Effector CD4-positive, alpha-beta T cell (primary cell): ENCODE measurements at places on chromosomes 6 and 20.

DNA sequence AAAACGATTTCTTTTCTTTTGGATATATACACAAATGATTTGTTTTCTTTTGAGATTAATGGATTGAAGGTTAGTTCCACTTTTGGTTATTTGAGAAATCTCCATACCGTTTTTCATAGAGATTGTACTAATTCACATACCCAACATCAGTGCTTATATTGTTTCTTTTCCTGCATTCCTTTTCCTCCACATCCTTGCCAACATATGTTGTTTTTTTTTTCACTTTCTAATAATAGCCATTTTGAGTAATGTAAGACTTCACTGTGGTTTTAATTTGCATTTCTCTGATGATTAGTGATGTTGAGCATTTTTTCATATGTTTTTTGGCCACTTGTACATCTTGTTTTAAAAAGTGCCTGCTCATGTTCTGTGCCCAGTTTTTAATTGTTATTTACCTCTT lies 846.4 kb upstream of the EYS start:
- DNase-seq = no peak

GRCh38 chr6:110367825-110368224 lies 9.7 kb upstream of the METTL24 start:
- no peak for DNase-seq

DNA sequence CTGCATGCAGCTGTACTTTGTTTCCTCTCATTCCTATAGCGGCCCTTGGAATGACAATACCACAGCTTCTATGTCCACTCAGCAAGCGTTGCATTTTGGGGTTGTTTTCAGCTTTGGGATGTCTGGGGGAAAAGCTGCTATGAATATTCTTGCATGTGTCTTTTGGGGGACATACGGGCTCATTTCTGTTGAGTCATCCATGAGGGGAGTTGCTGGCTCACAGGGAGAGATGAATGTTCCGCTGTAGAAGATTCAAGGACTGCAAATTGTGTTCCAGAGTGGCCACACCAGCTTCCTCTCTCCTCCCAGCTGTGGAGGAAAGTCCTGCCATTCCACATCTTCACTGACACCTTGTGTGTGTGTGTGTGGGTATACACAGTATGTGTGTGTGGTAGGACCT lies 43.3 kb downstream of the TGM2 start:
- no peak for DNase-seq

DNA sequence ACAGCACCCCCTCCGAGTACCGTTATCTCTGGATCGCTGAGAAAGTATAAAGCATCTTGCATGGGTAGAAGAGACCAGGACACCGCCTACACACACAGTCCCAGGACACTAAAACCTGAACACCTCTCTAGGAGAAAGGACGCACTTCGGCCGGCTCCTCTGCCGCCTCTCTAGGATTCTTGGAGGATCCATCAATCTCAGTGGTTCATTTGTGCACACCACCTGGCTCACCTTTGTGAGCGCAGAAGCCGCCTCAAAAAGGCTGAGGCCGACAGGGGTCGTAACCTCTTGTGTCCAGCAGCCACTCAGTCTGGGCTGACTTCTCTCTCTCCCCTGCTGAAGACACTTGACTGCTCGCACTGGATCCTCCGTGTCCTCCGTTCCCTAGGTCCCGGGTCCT lies 13.5 kb downstream of the ZSCAN23 start:
- DNase-seq = no peak

GRCh38 chr20:25574411-25574810 lies 10.9 kb downstream of the NINL start:
- no peak for DNase-seq

DNA sequence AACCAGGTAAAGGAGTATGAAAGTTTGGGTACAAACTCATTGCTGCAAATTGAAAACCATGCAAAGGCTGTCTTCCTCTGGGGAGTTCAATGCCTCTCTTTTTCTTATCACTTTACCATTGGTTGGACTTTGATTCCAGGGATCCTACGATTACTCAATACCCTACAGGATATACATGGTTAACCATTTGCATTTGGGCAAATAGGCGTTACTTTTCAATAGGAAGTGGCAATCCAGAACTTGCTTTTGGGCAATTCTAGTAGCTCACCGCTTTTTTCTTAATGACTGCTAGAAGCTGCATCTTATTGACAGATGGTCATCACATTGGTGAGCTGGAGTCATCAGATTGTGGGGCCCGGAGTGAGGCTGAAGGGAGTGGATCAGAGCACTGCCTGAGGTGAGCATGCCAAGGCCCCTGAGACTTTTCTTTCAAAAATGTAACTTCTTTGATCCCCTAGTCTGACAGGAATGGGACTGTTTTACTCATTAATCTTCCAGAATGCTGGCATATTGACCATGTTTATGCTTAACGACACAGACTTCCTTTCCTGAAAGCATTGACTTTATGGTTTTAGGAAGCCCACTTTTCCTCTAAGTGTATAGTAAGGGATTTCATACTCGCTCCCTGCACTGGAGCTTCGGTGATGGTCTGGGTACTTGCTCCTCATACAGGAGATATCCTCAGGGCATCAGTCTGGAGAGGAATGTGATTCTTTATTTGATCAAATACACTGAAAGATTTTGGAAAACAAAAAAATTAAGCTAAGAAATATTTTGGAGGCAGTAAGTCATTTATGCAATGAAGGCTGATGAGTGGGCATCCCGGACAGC lies at the start of gene CCR6:
TSS of gene CCR6 (plus strand) at position 270 of the 831 bp plus-strand sequence. CDS start 13,039 bp downstream, outside the sequence.
- no peak for DNase-seq
